Lung microvascular endothelial cell (primary cell): ENCODE measurements at places on chromosomes 11 and 22. TPM values are rescaled to one million over a fixed set of nuclear protein-coding genes. Genes with fewer than 3 reads are reported as not detected.

GRCh38 chr22:37419969-37420685 lies 7.2 kb downstream of the ELFN2 start:
- no peak for DNase-seq

DNA sequence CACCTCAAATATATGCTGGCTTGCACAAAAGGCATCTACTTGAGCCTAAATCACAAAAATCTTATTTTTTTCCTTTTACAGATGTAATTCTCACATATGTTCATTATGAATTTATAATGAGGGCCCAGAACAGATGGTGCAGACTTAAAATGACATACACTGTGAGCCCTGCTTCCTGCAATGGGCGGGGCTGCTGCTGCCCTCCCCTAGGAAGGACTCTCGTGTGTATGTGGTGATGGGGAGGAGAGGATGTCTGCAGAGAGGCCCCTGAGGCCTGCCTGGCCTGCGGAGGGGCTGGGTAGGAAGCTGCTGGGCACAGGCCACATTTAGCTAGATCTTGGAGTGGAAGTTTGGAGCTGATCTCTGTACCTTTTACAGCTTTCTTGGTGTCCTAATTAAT lies 233.4 kb upstream of the KIRREL3 start:
- DNase-seq: no peak

DNA sequence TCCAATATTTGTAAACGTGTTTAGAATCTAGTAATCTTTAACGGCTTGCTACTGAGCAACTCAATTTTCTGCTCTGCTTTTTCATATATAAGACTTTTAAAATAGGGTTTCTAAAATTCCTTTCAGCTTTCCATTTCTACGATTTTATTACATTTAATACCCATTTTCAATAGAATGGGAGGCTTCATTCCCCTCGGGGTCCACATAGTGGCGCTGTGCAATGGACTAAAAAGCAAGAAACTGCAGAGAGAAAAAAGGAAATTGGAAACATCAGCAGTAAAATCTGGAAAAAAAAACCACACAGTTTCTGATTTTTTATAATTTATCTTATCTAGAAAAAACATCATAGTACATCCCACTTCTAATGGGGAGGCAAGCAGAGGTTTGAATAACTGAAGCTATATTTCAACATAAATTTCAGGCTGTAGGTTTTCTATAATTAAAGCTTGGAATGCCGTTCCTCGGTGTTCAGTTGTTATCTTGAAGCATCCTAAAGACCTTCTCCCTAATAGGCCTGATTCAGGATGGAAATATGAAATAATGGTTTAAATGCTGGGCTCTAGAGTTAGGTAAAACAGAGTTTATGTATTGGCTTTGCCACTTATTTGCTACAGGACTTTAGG lies 18.7 kb upstream of the JHY start:
- peak; percentile 67 for DNase-seq

GRCh38 chr11:102459393-102459792 lies 6.8 kb upstream of the TMEM123 start:
- no peak for DNase-seq

- DNase-seq: no peak
Observed at GRCh38 chr11:2091112-2091746, 48.0 kb downstream of the IGF2 start.

DNA sequence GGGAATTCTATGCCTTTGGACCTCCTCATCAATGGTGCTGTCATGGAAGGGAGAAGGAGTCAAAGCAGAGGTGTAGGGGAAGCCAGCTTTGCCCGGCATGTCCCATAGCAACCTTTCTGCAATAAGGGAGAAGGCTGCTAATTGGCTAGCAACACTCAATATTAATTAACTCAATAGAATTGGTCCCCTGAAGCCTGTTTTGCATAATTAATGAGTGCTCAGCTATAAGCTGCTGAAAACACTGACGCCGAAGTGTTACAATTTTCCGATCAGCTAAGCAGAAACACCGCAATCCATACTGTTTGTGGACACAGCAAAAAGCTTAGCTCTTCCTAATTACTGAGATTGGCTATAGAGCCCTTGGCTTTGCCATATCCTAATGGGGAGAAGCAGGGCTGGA lies 245.0 kb downstream of the CSNK2A3 start:
- no peak for DNase-seq

GRCh38 chr11:12251666-12252560 lies 125.5 kb upstream of the PARVA start:
- DNase-seq: no peak

GRCh38 chr22:43238526-43239006 lies 51.6 kb upstream of the TTLL12 start:
- no peak for DNase-seq

- peak; percentile 77 for DNase-seq
Observed at GRCh38 chr11:6604081-6604626, 580 bp downstream of the ILK start.

GRCh38 chr11:125481531-125481930 lies 14.5 kb downstream of the FEZ1 start:
- no peak for DNase-seq

DNA sequence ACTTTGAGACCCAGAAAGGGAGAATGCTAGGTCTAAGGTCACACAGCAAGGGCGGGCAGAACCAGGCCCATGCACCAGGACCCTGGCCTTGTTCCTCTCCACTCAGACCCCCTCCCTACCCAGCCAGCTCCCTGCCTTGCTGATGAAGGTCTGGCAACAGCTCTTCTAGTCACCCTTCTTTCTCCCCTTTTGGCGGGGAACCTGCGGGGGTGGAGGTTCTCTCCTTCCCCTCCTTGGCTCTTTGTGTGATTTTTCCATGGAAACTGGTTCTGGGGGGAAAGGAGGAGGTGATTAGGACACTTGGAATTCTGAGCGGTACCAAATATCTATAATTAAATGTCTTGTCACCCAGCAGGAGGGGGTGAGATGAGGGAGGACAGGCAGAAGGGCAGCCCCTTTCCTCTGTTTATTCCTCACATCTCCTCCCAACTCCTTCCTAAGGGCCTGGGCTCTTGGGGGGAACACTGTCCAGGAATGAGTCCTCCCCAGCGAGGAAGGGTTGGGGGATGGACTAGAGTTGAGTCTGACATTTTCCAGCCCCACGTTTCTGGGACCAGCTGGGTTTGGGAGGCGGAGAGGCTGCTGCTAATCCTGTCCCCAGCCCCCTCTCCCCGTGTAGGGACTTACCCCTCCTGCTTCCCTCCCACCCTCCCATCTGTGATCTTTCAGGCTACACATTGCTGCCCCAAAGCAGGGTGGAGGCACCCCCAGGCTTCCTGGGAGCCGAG lies 7.4 kb downstream of the ARHGEF17 start:
- DNase-seq: no peak

Gene CCDC15
- 1.5 and 1.6 TPM in 2 replicates for total RNA-seq

Gene OVOL1
- not detected in 2 replicates for total RNA-seq

Gene PHF5A
- 63.2 and 66.1 TPM in 2 replicates for total RNA-seq
